ENCODE measurements at places on chromosomes 4 and X.
A peak's percentile ranks its signal among the peaks of the same experiment; 100 is the strongest.

GRCh38 chr4:121278811-121279368, 101.9 kb downstream of the QRFPR start:
- no peak for ATAC-seq

DNA sequence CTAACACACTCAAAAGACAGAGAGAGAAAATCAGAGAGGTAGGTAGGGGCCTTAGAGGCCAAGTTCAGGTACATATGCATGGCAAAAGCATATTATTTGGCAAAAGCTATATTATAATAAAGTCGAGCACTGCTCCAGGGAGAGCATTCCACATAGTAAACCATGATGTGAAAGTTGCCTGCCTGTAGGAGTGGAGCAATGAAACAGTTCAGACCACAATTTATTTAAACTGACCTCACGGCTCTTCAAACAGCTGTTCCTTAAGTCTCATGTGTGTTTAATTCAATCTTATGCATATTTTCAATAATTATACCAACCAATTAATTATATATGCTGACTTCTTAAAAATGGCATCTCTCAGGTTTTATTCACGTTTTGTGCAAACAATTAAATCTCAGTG, 3.3 kb downstream of the RFC1 start:
- ATAC-seq = no peak

- ATAC-seq = no peak
Observed at GRCh38 chr4:92262371-92262770, 41.4 kb upstream of the GRID2 start.

DNA sequence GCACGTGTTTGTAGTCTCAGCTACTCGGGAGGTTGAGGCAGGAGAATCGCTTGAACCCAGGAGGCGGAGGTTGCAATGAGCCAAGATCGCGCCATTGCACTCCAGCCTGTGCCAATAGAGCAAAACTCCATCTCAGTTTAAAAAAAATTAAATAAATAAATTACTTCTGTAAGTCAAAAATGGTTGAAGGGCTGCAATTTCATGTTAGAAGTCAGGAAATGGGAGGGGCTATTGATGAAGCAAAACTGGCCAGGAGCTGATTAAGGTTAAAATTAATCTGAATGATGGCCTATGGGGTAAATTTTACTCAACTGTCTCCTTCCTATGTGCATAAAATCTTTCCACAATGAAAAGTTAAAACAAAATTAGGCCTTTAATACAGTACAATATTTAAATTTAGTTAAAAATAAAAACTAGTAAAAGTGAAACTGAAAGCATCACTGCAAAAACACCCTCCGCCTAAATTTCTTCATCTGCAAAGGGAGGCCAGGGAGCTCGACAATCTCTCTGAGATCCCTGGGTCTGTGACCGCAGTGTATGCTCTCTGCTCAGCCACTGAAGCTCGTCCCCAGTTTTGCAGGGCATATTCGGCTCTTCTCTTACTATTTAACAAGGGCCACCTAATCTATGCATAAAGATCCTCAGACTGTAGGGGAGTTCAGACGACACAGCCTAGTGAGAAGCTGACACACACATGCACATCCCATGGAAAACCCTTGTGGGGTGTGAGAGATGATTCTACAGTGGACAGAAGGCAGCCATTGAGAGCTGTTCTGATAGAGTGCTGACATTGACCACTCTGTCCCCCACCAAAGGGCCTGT, 57.2 kb downstream of the IRF2 start:
- ATAC-seq = peak; percentile 58

DNA sequence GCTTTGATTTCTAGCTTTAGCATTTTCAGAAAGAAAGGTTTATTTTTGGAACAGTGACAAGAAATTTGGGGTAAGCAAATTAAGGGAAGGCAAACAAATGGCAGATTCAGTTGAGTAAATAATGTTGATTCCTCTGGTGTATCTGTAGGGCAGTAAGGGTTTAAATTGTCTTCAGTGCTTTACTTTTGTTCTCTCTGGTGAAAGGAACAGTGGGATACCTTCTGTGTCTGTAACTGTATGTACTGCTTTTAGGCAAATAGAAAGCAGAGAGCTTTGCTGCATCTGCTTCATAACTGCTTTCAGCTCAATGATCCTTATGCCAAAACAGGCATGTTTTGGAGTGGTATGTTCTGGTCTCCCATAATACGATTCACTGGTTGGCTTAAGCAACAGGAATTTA, 932.1 kb upstream of the SLIT2 start:
- no peak for ATAC-seq

DNA sequence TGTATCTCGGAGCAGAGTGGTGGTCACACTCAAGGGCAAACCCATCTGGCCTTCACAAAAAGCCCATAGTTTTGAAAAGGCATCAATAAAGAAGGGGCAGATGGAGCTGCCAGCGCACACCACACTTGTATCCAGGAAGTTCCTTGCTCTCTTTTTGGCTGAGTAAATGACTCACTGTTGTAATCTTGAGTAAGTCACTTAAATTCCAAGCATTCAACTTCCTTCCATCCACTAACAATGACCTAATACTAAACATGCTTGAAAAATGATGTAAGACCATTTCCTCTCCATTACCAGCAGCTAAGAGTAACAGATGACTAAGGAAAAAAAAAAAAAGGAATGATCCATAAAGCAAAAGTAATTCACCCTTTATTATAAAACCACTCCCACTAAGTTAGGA, 32.4 kb upstream of the MYOZ2 start:
- ATAC-seq = peak; percentile 92

DNA sequence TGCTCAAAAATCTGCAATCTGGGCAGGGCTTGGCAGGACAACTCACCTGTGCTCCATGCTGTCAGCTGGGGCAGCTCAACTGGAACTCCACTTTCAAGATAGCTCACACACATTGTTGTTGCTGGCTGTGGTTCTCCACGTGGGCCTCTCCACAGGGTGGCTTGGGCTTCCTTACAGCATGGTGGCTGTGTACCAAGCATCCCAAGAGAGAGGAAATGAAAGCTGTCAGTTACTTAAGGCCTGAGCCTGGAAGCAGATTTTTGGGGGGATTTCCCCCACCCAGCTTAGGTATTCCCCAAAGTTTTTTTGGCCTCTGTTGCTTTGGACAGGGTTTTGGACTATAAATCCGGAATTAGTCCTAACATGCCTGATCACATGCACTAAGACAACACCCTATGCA, 81.0 kb downstream of the BCOR start:
- ATAC-seq = no peak

GRCh38 chr4:70816894-70817293, 22.8 kb downstream of the GRSF1 start:
- ATAC-seq = no peak

GRCh38 chr4:86957215-86957614, 22.4 kb downstream of the AFF1 start:
- ATAC-seq = peak; percentile 76

- no peak for ATAC-seq
Observed at GRCh38 chr4:86741846-86742245, 107.3 kb downstream of the SLC10A6 start.

DNA sequence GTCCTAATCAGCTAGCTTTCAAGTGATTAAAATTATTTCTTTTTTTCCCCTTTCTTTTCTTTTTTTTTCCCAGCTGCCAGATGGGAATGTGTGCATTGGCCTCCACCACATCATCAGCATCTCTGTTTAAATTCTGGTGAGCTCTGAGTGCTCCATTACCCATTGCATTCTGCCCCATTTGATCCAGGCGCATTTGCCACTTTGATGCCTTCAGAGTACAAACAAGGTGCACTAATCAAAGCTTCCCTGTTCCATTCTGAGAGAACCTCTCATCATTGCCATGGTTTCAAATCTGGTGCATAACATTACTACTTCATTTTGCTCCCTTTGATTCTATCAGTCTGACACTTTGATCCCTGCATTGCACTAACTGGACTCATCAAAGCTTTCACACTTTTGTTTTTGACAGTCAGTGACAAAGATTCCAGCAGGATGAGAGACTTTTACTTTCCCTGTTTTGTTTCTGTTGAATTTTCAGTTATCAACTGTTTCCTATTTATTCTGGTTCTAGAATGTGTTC, 238.8 kb upstream of the PCDH10 start:
- no peak for ATAC-seq

DNA sequence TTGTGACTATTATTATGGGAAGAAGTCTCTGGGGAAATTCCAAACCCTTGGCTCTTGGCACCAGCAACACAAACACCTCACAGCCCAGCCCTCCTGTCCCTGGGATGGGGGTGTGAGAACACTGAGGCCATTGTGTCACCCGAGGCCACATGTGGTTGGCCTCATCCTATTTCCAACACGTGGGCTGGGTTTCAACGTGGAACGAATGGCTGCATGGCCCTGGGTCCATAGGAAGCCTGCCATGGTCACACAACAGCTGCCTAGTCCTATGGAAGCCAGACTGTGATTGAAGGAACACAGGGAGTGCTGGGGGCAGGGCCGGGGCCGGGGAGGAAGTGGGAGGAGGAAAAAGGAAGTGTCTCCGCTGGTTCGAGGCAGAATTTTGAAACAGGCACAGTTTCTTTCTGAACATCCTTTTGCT, 10.0 kb downstream of the CLCN4 start:
- no peak for ATAC-seq

DNA sequence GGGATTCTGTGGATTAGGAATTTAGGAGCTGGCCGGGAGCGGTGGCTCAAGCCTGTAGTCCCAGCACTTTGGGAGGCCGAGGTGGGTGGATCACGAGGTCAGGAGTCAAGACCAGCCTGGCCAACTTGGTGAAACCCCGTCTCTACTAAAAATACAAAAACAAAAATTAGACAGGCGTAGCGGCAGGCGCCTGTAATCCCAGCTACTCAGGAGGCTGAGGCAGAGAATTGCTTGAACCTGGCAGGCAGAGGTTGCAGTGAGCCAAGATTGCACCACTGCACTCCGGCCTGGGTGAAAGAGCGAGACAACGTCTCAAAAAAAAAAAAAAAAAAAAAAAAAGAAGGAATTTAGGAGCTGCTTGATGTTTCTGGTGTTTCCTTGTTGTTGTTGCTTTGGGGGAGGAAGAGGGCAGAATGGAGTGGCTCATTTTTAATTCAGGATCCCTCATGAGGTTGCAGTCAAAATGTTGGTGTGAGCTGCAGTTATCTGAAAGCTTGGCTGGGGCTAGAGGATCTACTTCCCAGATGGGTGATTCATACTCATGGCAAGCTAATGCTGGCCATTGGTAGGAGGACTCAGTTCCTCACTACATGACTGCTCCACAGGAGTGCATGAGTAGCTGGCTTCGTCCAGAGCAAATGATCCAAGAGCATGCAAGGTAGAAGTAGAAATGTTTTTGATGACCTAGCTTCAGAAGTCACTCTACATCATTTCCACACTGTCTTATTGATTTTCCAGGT, 26.5 kb upstream of the JADE1 start:
- no peak for ATAC-seq

- no peak for ATAC-seq
Observed at GRCh38 chr4:43782391-43782790, 666.2 kb downstream of the KCTD8 start.

DNA sequence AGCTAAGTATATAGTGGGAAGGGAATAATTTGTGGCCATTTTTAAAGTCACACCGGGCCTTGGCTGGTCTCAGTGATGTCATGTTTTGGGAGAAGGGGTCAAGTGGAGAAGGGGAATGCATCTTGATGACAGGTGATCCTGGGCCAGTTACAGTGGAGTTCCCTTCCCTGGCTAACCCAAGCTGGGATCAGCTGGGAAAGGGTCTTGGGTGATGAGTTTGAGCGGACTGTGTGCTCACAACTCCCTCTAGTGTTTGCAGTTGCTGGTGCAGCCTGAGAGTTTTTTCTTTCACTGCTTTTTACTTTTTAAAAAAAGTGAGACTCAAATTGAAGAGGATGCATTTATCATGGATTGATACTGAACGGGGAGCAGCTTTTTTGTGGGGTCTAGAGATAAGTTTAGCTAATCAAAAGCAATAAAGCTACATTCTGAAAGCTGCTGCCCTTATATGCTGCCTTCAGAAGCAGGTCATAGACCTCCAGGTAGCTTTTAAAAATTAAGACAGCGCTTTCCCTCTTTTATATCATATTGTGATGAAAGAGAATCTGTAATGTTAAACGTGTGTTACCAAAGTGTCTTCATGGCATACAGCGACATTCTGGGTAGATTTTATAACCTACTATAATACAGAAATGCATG, 164.7 kb downstream of the DCLK2 start:
- ATAC-seq = peak; percentile 72

DNA sequence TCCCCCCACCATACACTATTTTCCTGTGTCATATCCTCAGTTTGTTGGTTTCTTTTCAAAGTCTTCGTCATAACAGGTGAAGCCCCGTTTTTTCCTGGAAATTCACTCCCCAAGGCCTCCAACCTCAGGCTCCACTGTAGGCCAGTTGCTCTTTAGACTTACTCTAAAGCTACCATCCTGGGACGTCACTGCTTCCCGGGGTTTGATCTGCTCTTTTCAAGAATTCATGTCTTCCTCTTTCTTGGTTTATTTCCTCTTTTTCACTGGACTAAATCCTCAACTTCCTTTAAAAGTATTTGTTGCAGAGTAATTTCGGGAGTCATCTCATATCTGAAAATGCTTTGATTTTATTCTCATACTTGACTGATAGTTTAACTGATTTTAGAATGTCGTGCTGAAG, 6.5 kb upstream of the SERTM2 start:
- no peak for ATAC-seq

DNA sequence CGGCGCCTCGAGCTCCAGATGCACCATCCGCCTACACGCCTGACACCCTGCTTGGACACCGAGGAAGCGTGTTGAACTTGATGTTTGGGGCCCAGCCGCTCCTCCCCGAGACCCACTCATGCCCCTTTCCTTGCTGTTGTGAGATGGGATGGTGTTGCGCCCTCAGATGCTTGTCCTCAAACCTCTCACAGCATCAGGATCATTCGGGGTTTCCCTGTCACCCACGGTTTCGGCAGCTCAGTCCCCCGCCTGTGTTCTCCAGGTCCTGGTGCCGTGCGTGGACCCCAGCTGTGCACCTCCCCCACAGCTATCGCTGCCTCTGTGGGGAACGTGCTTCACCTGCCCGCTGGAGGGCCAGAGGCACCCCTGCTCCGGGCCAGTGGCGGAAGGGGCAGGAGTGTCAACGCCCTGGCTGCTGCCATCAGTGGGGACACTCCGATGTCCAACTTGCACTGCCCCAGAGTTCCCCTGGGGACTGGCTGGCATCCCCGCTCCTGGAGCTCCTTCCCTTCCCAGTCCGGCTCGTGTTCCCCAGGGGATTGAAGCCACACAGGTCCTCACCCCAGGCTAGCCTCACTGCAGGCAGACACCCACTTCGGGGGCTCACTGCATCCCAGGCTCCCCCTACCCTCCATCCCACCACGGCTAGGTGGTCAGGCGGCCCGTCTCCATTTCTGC, 82.3 kb upstream of the ADRA2C start:
- no peak for ATAC-seq

DNA sequence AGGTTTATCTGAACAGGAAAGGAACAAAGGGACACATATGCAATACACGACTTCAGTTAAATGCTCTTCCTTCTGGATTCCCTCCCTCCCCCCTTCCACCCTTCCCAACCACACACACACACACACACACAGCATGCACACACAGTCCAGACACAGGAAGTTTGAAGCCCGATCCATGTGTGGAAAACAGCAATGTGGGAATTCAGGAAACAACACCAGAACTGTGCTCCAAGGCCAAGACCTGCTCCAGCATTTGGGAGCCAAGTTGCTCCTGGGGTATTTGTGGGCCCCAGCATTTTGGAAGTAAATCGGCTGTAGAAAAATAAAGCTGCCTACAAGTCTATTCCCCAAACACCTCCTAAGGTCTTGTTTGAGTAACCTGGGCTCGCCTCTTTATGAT, 5.6 kb upstream of the AMOT start:
- ATAC-seq = no peak

- no peak for ATAC-seq
Observed at GRCh38 chr4:163194593-163194992, 27.9 kb upstream of the NAF1 start.

Data from SK-N-SH treated with all-trans-retinoic acid at 6 μM for 48 hours (cell line).